ENCODE measurements at places on chromosomes 16 and 17.

GRCh38 chr17:29566473-29567303, at the start of gene ABHD15:
TSS of gene ABHD15 (minus strand) at chr17:29567037. CDS start at chr17:29566966, 71 bp downstream.
- DNase-seq, result peak; percentile 64

- no peak for DNase-seq
These were observed 105.8 kb downstream of the TANC2 start for GRCh38 chr17:63071797-63072196.

GRCh38 chr17:4856937-4857314, 23.8 kb downstream of the MINK1 start:
- DNase-seq, result no peak

GRCh38 chr17:48543854-48544348, 1.0 kb downstream of the HOXB2 start:
- DNase-seq, result peak; percentile 60

DNA sequence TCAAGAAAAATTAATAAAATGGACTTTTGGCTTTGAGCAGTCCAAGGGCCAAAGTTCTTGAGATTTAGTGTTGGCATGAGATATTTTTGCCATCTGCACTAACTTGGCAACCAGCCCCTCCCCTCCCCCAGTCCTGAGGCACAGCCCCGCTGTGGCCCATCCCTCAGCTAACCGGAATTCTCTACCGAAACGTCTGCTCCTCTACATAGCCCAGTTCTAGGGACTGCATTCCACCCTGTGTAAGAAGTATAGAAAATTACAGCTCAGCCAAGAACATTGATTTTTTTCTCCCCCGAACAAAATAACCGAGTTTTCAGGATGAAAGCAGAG, 97.5 kb downstream of the AMFR start:
- DNase-seq, result no peak

- DNase-seq, result no peak
These were observed 10.0 kb downstream of the GGA2 start for GRCh38 chr16:23500212-23500861.

DNA sequence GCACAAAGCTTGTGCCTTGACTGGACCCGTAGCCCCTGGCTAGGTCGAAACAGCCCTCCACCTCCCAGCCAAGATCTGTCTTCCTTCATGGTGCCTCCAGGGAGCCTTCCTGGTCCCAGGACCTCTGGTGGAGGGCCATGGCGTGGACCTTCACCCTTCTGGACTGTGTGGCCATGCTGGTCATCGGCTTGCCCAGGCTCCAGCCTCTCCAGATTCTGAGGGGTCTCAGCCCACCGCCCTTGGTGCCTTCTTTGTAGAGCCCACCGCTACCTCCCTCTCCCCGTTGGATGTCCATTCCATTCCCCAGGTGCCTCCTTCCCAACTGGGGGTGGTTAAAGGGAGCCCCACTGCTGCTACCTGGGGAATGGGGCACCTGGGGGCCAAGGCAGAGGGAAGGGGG, 3.5 kb downstream of the CTRL start:
- DNase-seq, result no peak

GRCh38 chr16:71933913-71934695, 38.8 kb downstream of the IST1 start:
- DNase-seq, result no peak

DNA sequence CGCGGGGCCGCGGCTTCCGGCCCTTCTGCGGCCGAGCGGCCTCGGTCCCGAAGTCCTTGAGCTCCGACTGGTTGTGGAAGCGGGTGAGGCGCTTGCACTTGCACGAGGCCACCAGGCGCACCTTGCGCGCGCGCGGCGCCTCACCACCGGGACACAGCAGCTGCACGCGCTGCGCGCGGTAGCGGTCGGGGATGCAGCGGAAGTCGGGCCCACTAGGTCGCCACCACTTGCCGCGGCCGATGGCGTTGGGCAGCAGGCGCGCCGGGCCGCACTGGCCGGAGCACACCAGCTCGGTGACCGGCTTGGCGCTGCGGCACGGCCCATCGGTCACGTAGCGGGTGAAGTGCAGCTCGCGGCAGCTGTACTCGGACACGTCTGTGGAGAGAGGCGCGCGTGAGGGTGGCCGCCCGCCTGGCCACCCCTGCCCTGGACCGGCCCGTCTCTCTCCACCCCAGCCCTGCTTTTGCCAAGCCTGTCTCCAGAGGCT, 3.2 kb downstream of the SOST start:
- no peak for DNase-seq

GRCh38 chr17:69574257-69575197, 160.0 kb downstream of the MAP2K6 start:
- no peak for DNase-seq

- no peak for DNase-seq
These were observed 19.0 kb upstream of the ADCY7 start for GRCh38 chr16:50247123-50247905.

DNA sequence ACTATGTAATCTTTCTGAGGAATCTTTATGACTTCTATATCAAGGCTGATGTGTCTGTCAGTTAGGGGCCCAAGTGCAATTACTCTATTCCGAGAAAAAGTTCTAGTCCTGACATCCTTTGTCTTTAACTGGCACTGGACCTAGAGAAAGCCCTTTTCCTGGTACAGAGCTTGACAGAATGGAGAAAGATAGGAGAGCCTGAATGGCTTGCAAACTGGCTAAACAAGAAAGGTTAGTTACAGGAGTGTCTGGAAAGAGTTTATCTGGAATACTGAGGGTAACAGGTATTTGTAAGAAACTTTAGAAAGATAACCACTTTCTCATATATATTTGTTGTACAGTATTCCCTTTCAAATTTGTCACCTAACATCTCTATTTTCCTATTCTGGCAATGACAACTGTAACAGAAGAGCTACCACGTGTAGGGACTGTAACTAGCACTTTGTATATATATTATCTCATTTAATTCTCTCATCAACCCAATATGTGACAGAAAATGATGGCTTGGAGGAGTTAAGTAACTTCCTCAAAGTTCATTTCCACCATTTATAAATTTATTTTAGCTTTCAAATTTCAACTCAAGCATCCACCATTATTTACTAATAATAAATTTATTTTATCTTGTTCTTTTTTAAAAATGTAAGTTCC, 97.4 kb upstream of the C17orf78 start:
- DNase-seq, result no peak

DNA sequence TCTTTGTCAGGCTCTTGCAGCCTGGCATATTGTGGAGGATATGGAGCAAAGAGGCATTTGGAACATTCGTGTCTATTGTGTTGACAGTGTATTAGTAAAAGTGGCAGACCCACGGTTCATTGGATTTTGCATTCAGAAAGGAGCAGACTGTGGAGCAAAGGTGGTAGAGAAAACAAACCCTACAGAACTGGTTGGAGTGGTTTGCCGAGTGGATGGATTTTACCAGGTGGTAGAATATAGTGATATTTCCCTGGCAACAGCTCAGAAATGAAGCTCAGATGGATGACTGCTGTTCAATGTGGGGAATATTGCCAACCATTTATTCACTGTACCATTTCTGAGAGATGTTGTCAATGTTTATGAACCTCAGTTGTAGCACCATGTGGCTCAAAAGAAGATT, 44.5 kb downstream of the EFCAB13 start:
- DNase-seq, result no peak

DNA sequence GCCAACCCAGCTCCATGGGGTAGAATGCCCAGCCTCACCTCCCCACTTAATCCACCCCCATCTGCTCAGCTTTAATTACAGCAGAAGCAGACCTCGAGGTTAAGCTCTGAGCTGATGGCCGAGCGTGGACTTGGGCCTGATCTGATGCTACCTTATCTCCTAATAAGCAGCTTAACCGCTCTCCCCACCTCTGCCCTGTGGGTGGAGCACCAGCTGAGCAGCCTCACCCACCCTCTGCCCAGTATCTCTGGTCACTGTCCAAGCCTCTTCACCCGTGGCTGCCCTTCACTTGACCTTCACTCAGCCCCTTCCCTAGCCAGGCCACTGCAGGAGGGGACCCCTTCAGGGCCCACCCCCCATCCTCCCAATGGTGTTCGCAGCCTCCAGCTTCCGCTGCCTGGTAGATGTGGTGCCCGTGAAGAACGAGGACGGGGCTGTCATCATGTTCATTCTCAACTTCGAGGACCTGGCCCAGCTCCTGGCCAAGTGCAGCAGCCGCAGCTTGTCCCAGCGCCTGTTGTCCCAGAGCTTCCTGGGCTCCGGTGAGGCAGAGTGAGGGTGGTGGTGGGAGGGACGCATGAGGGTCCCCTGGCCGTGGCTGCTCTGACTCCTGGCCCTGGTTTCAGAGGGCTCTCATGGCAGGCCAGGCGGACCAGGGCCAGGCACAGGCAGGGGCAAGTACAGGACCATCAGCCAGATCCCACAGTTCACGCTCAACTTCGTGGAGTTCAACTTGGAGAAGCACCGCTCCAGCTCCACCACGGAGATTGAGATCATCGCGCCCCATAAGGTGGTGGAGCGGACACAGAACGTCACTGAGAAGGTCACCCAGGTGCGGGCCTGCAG, 6.8 kb downstream of the KCNH6 start:
- no peak for DNase-seq

- no peak for DNase-seq
These were observed 194.1 kb upstream of the GSE1 start for GRCh38 chr16:85418978-85419491.

DNA sequence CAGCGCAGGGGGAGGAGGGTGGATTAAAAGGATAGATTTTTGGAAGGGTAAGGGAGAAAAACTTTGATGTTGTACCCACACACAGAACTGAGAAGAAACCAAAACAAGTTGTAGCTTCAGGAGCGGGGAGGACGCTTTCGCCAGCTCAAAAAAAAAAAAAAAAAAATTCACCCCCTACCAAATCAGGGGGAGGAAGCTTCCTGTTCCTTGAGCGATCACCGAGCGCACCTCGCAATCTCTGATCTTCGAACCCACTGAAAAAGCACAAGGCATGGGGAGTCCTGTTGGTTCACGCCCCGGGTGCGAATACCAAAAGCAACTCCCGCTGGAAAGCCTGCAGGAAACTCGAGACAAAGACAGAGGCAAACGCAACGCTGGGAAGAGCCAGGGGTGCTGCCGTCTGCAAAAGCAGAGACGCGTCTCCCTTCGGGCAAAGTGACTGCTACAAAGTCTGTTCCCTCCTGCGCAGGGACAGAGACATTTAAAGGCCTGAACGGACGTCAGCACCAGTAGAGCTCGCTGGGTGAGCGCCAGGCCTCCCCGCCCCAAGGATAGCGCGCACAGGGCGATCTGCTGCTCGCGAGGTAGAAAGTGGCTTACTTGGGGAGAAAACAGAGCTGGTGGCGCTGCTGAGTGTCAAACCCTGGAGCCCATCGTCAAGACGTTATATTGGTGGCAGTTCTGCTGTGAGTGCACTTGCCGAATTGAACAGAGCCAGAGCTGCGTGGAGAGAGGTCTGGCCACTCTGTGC, 190.4 kb downstream of the USP22 start:
- DNase-seq, result no peak

GRCh38 chr17:80082403-80083135, 18.8 kb upstream of the GAA start:
- peak; percentile 59 for DNase-seq

DNA sequence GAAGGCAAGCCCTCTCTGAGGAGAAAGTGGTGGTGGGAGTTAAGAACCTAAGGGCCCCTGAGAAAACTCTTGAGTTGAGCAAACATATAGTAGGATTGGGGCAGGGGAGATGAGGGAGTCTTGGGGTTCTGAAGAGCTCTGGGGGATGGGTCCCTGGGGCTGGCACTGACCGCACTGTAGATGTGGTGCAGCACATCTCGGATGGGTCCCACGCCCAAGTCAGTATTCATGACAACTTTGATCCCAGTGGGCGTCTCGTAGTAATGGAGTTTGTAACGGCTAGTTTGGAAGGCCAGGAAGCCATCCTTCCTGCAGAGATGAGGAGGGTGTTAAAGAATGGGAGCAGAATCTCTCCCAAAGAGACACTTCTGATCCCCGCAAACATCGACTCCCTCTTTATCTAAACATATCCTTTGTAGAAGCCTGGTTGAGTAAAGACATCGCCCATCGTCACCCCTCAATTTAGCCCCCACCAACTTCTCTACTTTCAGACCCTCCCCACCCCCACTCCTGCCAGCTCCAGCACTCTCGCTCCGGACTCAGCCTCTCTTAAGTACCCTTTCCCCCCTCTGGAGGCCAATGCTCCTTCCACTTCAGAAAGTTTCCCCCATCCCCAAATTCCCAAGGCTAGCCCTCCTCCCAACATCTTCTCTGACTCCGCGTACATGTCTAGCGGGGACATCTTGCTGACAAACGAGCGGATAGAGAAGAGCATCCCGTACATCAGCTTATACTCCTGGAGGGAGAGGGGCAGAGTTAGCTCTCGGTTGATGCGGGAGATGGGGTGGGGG, 710 bp downstream of the TRAPPC1 start:
- DNase-seq, result no peak

DNA sequence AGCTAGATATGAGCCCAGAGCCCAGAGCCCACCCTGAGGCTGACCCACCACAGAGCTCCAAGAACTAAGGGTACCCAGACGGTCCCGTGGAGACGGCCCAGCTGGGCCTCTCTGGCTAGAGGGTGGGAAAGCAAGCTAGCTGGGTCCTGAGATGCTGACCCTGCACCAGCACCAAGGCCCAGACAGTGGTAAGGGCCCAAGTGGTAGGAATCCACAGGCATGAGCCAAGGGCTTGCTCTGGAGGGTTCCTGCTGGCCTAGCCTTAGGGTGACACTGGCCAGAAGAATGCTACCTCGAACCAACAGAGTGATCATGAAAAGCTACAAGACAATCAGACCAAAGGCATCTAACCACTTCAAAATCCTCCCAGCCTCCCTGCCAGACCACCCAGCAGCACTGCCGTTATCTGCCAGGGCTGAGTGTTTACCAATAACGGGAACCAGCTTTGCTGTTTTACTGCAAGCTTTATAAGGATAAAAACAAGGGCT, 13.2 kb downstream of the HIC1 start:
- DNase-seq, result no peak

DNA sequence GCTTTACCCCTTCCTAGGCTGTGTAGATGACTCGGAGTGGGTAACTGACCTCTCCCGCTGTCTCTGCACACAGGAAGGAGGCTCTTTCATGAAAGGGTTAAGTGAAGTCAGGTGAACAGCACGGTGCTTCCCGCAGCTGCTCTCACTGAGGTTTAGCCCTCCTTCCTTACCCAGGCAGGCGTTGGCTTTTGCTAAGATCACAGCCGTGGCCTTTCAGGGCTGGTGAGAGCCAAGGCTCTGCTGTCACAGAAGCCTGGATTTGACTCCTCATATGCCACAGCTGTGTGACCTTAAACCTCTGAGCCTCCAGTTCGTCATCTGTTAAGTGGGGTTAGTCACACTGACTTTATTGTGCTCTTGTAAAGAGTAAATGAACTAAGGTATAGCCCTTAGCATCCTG, 90.9 kb upstream of the PLCG2 start:
- no peak for DNase-seq

DNA sequence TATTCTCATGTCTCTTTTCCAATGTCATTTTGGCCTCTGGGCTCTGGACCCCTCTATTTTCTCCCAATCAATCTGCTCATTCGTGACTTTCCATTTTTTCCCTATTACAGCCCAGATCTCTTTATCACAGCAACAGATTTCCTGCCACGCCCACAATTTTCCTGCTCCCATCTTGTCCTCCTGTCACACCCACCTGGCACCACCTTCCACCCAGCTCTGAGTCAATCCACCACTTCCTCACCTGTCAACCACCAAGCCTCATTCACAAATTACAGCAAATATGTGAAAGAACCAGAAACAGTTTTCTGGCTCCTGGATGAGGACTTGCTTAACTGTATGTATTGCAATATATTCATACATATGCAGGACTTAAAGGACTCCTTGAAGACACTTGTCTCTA, 311.3 kb downstream of the GRIN2A start:
- DNase-seq, result no peak

Measured in activated naive CD4-positive, alpha-beta T cell treated with Interleukin-2 at 50 U/mL for 16 hours (primary cell).